ENCODE measurements at places on chromosomes 4 and X.

- DNase-seq = peak; percentile 57
These were observed 99.2 kb downstream of the NSUN7 start for GRCh38 chr4:40848940-40849339.

DNA sequence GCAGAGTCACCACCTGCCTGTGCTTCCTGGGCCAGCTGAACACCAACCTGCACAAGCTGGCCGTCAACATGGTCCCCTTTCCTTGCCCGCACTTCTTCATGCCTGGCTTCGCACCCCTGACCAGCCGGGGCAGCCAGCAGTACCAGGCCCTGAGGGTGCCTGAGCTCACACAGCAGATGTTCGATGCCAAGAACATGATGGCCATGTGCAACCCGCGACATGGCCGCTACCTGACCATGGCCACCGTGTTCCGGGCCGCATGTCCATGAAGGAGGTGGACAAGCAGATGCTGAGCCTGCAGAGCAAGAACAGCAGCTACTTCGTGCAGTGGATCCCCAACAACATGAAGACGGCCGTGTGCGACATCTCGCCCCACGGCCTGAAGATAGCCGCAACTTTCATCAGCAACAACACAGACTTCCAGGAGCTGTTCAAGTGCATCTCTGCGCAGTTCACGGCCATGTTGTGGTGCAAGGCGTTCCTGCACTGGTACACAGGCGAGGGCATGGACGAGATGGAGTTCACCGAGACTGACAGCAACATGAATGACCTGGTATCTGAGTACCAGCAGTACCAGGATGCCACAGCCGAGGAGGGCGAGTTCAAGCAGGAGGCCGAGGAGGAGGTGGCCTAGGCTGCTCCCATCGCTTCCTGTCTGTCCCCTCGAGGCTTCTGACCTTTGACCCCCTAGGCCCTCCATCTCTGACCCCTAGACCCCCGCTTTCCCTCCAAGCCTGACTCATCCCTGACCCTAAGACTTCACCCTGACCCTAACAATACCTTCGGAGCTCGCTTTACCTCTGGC, 170.3 kb downstream of the THOC2 start:
- DNase-seq = no peak

DNA sequence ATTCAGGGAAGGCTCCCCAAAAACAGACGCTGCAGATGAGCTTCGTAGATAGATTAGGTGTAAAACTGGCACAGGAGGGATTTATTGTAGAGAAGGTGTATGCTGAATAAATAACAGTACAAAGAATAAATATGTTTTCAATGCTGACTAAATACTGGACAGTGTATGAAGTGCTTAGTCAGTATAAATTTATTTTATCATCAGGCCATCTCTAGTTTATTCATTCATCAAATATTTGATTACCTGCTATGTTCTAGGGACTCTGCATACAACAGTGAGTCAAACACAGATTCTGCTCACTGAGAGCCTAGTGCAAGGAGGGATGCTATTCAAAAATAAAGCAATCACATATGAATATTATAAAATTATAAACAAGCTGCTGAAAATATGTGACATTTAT, 63.6 kb upstream of the TSPAN5 start:
- DNase-seq = no peak

DNA sequence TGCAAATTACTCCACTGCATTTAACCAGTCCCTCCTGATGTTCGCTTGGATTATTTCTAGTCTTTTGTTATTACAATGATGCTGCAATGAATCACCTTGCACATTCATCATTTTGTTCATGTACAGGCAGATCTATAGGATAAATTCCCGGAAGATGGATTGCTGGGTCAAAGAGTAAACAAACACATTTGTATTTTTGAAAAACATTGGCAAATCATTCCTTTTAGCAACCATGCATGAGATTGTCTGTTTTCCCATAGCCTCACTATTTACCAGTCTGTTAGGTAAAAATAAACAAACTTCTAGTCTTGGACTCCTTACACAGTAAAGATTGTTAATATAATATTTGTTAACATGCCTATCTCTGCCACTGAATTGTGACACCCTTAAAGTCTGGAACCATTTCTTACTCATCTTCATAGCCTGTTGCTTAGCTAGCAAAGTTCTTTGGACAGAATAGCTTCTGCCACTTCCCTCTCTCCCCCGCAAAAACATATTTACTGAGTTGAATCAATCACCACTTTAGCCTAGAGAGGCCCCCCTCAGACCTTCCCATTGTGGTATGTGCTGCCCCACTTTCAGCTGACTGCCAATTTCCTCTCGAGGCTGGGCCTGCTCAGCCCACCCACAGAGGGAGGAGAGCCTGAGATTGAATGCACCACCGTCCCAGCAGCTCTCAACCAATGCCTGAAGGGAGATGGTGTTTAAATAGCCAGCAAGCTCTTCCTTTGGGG, 108.4 kb upstream of the ATXN3L start:
- DNase-seq = no peak

DNA sequence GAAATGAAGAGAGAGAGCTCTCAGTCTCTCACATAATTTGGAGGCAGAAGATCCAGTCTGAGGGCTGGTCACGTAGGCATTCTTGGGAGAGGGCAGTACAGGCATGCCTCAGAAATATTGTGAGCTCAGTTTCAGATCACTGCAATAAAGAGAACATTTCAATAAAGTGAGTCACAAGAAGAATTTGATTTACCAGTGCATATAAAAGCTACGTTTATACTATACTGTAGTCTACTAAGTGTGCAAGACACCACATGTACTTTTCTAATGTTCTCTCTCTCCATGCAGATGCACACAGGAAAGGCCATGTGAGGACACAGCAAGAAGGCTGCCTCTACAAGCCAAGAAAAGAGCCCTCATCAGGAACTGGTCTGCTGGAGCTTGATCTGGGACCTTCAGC, 583.5 kb upstream of the FAT1 start:
- DNase-seq = no peak

DNA sequence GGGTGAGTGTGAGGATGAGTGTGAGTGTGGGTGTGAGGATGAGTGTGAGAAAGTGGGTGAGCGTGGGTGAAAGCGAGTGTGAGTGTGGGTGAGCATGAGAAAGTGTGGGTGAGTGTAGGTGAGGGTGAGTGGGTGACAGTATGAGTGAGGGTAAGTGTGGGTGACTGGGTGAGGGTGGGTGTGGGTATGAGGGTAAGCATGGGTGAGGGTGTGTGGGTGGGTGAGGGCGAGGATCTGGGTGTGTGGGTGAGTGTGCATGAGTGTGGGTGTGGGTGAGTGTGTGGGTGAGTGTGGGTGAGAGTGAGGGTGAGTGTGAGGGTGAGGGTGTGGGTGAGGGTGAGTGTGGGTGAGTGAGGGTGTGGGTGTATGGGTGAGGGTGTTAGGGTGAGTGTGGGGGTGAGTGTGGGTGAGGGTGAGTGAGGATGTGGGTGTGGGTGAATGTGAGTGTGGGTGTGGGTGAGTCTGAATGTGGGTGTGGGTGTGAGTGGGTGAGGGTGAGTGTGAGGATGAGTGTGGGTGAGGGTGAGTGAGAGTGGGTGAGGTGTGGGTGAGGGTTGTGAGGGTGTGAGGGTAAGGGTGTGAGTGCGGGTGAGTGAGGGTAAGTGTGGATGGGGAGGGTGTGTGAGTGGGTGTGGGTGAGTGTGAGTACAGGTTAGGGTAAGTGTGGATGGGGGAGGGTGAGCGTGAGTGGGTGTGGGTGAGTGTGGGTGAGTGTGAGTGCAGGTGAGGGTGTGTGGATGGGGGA, 48.9 kb downstream of the ING2 start:
- DNase-seq = no peak

- no peak for DNase-seq
These were observed 19.9 kb upstream of the KLHL8 start for GRCh38 chr4:87240341-87240740.

- DNase-seq = no peak
These were observed 212.8 kb downstream of the GPAT3 start for GRCh38 chr4:83748711-83749110.

DNA sequence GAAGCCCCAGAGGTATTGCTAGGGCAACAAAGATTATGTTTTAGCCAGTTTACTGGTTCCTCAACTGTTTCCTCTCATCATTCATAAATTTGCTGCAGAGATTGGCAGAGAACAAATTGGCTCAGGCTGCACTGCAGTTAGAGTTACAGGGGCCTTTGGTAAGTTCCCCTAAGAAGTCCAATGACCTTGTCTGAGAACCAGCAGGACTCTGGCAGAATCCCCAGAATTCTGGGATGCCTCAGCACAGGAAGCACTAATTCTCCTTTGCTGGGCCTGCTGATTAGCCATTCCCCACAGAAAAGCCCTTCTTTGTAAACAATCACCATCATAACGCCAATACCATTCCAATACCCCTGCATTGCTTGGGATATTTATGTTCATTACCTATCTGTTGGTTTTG, 151.3 kb downstream of the USP46 start:
- DNase-seq = no peak

GRCh38 chr4:111400741-111401140, 744.5 kb upstream of the FAM241A start:
- peak; percentile 72 for DNase-seq
